ENCODE measurements at places on chromosomes 5 and 9. TPM values are rescaled to one million over a fixed set of nuclear protein-coding genes. Genes with fewer than 3 reads are reported as not detected.

The C9orf43 gene
- 0.96 TPM for total RNA-seq

The MARVELD2 gene
- total RNA-seq = 29.7 TPM

The MORN5 gene
- not detected for total RNA-seq

The CCL21 gene
- total RNA-seq = 1.7 TPM

The LTC4S gene
- total RNA-seq = 2.6 TPM

- DNase-seq = no peak
Observed at GRCh38 chr5:55868846-55869245, 17.7 kb downstream of the IL31RA start.

- no peak for DNase-seq
Observed at GRCh38 chr5:89929834-89930233, 479.7 kb downstream of the CETN3 start.

GRCh38 chr5:370311-370958, 48.9 kb downstream of the AHRR start:
- DNase-seq = peak; percentile 35

GRCh38 chr9:134571326-134571931, 70.2 kb upstream of the COL5A1 start:
- DNase-seq = peak; percentile 38

DNA sequence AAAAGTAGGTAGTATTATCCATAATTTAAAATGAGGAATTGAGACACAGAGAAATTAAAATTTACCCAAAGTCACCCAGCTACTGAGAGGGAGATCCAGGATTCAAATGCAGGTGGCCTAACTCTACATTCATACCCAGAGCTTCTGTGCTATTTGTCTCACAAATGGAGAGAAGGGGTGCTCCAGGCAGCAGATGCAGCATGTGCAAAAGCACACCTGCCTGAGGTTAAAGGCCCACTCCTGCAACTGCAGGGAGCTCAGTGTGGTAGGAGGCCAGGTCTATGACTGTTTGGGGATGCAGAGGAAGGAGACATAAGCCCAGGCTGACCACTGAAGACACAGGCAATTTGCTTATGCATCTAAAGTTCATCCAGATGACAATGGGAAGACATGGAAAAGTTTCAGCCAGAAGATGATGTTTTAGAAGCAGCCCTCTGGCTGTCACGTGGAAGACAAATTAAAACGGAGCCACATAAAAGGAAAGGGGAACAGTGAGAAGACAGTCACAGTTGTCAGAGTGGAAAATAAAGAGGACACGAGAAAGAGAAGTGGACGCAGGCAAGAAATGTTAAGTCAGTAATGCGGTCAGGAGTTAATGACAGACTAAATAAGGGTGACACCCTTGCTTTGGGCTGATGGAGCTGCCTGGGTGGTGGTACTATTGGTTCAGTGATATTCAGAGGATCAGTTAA, 214.7 kb downstream of the EBF1 start:
- no peak for DNase-seq

GRCh38 chr5:137155261-137156000, 343.7 kb downstream of the SPOCK1 start:
- no peak for DNase-seq

DNA sequence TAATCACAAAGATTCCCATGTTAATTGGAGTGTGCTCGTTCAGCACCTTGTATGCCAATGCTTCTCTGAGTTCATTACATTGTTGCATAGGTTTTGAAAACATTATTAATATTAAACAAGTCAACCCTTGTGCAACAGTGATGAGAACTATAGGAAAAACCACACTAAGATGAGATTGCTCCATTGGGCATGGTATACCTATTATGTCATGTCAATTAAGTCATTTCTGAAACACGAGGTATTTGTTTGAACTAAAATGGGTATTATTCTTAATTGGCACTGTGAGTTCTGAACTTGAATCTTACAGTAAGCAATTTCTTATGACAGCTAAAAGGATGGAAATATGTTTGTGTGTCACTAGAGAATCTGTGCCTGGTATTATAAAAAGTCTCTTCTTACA, 447.7 kb downstream of the EFNA5 start:
- DNase-seq = no peak

DNA sequence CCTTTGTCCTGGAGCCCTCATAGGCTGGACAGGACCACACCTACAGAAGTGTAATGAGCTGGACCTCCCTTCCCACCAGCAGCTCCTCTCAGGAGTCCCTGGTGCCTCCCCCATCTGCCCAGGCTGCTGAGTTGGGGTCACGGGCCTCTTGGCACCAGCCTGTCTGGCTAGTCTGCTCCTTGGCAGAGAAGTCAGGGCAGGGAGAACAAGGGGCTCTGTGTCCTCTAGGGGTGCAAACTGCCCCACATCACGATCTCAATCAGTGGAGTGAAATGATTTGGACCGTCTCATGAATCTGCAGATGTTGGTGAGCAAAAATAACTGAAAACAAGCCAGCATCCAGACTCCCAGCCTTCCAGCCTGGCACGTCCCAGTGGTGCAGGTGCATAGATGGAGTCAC, 14.9 kb upstream of the GFPT2 start:
- DNase-seq = no peak

GRCh38 chr5:116908537-116908936, 333.9 kb upstream of the SEMA6A start:
- DNase-seq = no peak

DNA sequence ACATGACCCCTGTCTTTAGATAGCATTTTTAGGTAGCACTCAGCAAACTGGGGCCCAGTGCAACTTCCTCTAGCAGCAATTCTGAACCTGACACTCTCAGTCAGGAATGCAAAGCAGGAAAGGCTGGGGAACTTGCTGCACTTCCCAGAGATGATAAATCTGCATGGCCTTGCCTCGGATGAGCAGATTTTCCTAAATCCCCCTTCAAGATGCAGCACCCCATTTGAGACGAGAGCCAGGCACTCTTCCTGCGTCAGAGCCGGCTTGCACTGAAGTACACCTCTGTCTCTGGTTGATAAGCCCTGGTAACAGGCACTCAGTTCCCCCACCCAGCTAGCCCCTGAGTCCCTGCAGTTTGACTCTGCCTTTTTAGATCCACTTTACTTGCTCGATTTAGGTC, 296.7 kb upstream of the PANK3 start:
- DNase-seq = no peak

GRCh38 chr5:2902742-2903297, 151.3 kb upstream of the IRX2 start:
- DNase-seq = no peak

GRCh38 chr5:52844885-52845284, 57.2 kb downstream of the ITGA1 start:
- DNase-seq = no peak

- DNase-seq = no peak
Observed at GRCh38 chr9:35827486-35827885, 1.0 kb downstream of the FAM221B start.
